Esophagus squamous epithelium (tissue), 5 donors: ENCODE measurements at places on chromosomes 7 and 10. TPM values are rescaled to one million over a fixed set of nuclear protein-coding genes. Genes with fewer than 3 reads are reported as not detected.

CUL1 gene
- total RNA-seq = 45.6 TPM

RBM20 gene
- total RNA-seq = 4.5 TPM

DNA sequence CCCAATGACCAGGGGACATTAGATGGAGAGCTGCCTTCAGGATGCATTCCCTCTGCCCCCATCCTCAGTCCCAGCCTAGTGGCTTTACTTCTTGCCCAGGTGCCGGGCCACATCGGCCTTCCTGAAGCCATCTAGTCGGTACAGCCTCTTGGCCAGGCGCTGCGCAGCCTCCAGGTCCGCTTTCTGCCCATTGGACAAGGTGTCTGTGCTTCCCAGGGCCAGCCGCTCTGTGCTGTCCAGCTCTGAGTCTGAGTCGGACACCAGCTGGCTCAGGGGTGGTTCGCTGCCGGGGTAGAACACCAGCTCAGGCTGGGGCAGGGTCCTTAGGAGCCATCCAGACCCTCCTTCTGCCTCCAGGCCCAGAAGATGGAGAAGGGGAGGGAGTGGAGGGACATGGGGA lies 6.3 kb downstream of the PSD start:
- no peak overlapping the region for H3K4me3 ChIP-seq
- no peak overlapping the region for H3K27ac ChIP-seq
- H3K4me1 ChIP-seq = peaks cover 11% of the 10 kb centered on the region

PROSER2 gene
- 15.5 TPM for total RNA-seq

DNA sequence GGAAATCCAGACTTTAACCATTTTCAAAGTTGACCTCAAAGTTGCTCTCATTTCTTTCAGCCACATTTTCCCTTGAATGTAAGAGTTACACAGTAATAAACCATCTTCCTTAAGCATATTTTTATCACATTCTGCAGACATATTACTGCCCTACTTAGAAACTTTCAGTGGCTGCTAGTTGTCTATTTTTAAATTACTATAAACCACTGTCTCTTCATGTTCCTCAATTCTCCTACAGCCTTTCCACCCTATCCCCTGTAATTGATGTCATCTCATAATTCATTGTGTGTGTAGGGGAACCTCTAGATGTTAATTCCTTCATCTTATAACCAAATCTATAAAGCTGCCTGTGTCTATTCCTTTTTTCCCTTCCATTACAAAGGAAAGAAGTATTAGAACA lies 78.1 kb upstream of the STRIP2 start:
- H3K36me3 ChIP-seq = no peaks in the 10 kb centered on the region
- no peak overlapping the region for H3K27ac ChIP-seq
- no peaks in the 10 kb centered on the region for H3K27me3 ChIP-seq

- no peaks in the 10 kb centered on the region for H3K27me3 ChIP-seq
- no peak for DNase-seq
- H3K4me1 ChIP-seq = no peaks in the 10 kb centered on the region
Measured at GRCh38 chr7:130831817-130832481, 97.9 kb upstream of the KLF14 start.

DNA sequence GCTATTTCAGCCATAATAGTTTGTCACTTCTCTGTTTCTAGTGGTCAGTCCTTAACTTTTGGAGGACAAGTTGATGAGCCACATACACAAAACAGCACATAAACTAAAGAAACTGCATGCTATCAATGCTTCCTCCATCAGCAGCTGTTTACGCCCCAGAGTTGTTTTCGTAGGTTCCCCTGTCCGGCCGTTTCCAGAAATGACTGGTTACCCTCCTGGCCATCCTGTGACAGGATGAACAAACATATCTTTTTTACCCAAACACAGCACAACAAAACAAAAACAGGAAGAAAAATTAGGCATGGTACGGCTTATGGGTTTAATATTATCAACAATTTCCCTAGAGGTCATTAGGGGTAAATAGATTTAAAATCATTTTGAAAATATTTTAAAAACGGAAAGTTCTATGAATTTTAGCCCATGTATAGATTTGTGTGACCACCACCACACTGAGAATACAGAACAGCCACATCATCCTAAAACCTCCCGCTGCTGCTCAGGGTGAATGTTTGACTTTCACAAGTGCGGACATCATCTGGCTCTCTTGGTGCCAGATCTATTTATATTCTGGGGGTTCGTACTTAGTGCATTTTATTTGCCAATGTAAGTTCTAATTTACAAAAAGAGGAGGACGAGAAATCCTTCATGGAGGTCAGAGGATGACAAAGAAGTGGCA lies 74.8 kb downstream of the HIPK2 start:
- H3K4me1 ChIP-seq = peaks cover 12% of the 10 kb centered on the region
- no peak for DNase-seq
- H3K4me3 ChIP-seq = no peak overlapping the region
- H3K36me3 ChIP-seq = no peaks in the 10 kb centered on the region
- no peaks in the 10 kb centered on the region for H3K27me3 ChIP-seq

- H3K27ac ChIP-seq = no peak overlapping the region
- DNase-seq = no peak
- peaks cover 4% of the 10 kb centered on the region for H3K27me3 ChIP-seq
- H3K4me3 ChIP-seq = no peak overlapping the region
- peaks cover 9% of the 10 kb centered on the region for H3K4me1 ChIP-seq
Measured at GRCh38 chr7:76257973-76258372, 44.5 kb upstream of the HSPB1 start.

DNA sequence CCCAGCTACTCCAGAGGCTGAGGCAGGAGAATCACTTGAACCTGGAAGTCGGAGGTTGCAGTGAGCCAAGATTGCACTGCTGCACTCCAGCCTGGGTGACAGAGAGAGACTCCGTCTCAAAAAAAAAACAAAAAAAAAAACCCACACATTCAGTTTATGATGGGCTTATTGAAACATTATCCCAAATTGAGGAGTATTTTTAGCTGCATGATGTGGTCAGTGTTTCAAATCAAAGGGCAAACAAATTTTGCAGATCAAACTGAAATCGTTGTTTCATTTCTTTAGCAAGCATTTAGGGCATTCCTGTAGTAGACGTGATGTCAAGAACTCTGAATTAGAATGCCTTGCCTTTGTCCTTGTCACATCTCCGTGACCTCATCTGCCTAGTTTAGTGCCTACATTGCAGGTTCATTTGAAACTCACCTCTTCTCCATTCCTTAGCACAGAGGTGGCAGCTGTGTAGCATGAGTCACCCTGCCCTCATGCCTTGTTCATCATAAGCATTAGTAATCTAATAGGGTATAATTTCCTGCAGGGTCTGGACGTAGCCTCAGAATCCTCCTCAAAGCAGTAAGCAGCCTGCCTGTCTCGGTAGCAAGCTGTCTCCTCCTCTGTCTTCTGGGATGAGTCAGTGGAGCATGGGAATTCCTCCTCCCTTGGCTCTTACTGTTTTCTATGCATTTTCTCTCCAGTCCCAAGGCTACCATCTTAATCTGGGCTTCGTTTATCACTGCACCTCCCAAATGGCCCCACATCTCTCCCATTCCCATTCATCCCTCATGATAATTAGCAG lies 73.8 kb downstream of the CUL1 start:
- DNase-seq = no peak
- H3K4me3 ChIP-seq = no peak overlapping the region
- H3K27me3 ChIP-seq = no peaks in the 10 kb centered on the region
- H3K36me3 ChIP-seq = peaks cover 93% of the 10 kb centered on the region
